ENCODE measurements at places on chromosomes 12 and 14. TPM values are rescaled to one million over a fixed set of nuclear protein-coding genes. Genes with fewer than 3 reads are reported as not detected.

Gene SMIM41
- 0.21 TPM for total RNA-seq

Gene KLRD1
- 0.20 TPM for total RNA-seq

Gene OGFOD2
- total RNA-seq: 12.3 TPM

Gene LTB4R
- total RNA-seq: 1.9 TPM

Gene AMDHD1
- total RNA-seq: 0.07 TPM

All from pulmonary artery endothelial cell (primary cell).